Midbrain (tissue), 1 donor: ENCODE measurements at places on chromosomes 5 and 9.

- DNase-seq: no peak
These were observed 2.9 kb downstream of the BICD2 start for GRCh38 chr9:92761686-92762085.

DNA sequence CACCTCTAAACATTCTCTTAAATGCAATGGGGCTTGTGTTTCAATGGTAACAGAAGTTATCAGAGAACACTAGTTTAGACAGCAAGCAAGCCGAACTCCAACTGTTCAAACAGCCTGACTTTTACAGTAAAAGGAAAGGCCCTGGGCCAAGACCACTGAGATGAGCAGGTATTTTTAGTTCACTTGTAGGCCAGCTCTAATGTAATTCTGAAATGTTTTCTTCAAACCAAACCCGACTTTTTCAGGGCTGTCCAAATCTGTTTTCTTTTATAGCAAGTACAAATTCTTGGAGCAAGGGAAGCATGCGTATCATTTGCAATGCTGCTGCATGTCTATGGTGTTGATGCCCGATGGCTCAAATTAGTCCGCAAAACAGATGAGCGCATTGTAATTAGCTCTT, 192.9 kb downstream of the SLF1 start:
- DNase-seq: no peak

DNA sequence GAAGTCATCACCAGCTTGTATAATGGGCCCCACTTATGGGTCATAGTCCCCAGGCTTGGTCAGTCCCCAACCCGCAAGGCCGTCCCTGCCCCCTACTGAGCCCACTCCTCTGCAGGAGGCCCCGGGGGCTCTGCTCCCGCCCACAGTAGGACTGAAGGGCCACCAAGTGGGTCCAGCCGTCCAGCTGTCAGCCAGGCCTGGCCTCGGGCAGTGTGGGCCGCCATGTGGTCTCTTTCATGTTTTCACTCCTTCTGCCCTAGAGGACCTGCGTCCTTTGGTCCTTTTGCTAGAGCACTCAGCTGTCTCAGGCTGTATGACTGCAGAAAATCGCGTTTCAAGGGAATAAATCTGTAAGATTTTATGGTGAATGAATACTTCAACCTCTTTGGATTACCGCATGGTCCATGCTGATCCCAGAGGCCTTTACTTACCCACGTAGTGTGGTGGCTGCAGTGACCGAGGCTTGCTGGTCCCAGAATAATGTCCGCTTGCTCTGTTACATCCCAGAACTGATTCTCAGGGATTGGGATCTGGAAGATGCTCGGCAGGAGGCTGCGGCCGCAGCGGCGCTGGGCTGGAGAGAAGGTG, 105.7 kb upstream of the FAM120A start:
- DNase-seq: no peak

DNA sequence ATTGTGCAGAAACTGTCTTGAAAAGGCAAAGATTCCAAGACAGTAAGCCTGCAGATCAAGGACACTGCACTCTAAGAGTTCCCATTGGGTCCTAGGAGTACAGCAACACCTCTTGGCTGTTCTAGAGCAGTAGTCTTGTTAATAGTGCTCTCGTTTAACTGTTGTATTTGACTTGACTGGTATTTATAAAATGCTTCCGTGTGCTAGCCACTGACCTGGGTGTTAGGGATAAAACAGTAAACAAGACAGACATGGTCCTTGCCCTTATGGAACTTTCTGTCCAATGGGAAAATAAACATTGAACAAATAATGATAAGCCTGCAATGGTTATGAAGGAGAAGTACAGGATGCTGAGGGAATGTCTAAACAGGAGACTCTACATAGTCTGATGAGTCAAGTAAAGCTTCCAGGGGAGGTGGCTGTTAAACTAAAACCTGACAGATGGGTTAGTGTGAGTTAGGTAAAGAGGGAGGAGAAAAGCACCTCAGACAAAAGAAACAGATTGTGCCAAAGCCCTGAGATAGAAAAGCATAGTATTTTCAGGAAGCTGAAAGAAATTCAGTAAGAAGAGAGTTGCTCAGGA, 33.3 kb downstream of the TDRD7 start:
- DNase-seq: no peak
